ENCODE measurements at places on chromosomes 6 and 20.

GRCh38 chr20:36773107-36773596 is 411 bp downstream of the DSN1 start:
- no peak for DNase-seq

- no peak for DNase-seq
Measured at GRCh38 chr20:9928955-9929354, 90.1 kb upstream of the PAK5 start.

DNA sequence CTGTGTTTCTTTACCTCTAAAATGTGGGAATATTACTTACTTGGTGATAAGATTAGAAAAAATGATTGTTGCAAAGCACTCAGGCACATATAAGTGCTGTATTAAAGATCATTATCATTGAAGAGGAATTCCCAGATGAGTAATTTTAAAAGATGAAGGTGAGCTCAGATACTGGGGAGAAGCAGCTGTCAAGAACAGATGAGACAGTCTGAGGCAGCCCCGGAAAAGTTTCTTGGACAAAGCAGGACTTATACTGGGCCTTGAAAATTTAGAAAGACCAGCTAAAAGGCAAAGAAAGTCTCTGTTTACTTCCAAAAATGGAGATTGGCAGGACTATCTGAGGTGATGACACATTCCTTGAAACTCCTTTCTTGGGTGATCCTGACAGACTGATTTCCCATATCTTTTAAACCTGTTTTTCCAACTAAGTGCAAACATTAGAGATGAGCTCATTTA is 93.8 kb upstream of the MARCKS start:
- no peak for DNase-seq

GRCh38 chr6:148349466-148349865 is 6.8 kb downstream of the SASH1 start:
- no peak for DNase-seq

- peak; percentile 39 for DNase-seq
Measured at GRCh38 chr20:10633718-10634117, 40.1 kb downstream of the JAG1 start.

GRCh38 chr20:56731476-56731875 is 102.4 kb downstream of the TFAP2C start:
- DNase-seq, result no peak

GRCh38 chr20:60962367-60963045 is 289.6 kb upstream of the CDH4 start:
- no peak for DNase-seq

DNA sequence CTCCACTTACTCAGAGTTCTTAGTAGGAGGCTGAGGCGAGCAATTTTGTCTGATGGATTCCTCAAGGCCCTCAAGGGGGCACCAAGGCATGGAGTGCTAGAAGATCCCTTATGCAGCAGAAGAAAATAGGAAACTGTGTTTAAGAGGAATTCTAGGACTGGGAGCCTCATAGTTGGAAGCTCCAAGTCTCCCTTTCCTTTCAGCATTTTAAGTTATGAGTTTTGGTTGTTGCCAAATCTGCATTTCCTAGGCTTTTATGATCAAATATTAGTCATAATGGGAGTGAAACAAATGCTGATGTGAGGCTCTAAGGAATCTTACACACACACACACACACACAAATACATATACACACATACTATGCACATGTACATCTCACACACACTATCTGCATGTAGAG is 714.0 kb downstream of the UTRN start:
- no peak for DNase-seq

DNA sequence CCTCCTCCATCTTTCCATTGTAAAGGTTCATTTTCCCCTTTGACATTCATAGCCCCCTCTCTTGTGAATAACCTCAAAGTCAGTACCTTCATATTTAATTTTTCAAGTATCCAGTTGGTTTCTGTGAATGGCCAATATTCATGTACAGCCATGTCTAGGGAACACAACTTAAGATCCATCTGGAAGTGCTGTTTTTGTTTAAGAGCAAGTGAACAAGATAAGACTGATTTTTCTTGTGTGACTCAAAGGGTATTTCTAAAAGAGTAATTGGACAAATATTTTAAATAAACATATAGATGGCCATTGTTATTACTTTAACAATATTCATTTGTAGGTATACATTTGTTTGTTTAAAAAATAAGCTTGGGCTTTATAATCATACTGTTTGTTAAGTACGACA is 92.9 kb downstream of the RTN4IP1 start:
- DNase-seq, result no peak

- no peak for DNase-seq
Measured at GRCh38 chr20:32893263-32894025, 34.7 kb downstream of the EFCAB8 start.

DNA sequence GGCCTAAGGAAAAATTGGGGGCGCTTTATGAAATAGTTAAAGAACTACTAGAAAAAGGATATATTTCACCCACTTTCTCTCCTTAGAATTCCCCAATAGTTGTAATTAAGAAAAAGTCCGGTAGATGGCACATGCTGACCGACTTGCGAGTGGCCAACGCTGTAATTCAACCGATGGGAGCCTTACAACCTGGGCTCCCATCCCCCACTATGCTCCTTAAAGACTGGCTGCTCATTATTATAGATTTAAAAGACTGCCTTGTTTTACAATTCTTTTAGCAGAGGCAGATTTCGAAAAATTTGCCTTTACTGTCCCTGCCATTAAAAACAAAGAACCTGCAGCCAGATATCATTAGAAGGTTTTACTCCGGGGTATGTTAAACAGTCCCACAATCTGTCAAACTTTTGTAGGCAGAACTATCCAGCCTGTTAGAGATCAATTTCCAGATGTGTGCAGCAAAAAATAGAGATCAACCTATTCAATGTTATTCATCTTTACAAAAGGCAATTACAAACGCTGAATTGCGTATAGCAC is 58.5 kb upstream of the PRSS16 start:
- DNase-seq, result peak; percentile 79

DNA sequence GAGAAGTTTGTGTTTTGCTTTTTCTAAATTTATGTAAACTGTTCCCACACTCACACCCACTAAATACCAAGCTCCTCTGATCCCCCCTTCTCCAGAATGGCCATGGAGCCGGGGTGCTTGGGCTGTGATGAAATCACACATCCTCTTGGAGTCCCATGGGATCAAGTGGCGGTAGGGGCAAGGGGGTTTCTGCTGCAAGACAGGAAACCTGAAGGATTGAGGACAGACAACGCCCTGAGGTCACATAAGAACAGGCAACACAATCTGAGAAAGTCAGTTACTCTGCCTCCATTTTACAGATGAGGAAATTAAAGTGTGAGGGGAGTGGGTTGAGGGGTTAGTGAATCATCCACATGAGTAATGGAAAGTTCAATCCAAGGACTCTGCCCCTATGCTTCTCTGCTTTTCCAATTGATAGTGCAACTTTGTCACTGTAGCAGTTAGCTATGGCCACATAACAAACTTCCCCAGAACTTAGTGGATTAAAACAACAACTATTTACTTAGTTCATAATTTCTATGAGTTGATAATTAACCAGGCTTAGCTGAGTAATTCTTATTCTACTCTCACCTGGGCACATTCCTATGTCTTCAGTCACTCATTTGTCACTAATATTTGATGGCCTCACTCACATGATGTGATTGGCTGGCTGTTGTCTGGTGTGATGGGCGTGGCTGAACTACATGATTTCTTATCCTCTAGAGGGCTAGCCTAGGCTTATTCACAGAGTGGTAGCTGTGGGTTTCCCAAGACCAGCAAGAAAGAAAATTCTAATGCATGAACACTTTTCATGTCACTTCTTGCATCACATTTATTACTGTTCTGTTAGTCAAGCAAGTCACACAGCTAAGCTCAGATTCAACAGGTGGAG is 311.1 kb upstream of the RNF24 start:
- DNase-seq, result peak; percentile 4

GRCh38 chr20:34744847-34745246 is 40.7 kb downstream of the TP53INP2 start:
- no peak for DNase-seq

GRCh38 chr6:147752689-147753403 is 244.4 kb downstream of the SAMD5 start:
- no peak for DNase-seq

DNA sequence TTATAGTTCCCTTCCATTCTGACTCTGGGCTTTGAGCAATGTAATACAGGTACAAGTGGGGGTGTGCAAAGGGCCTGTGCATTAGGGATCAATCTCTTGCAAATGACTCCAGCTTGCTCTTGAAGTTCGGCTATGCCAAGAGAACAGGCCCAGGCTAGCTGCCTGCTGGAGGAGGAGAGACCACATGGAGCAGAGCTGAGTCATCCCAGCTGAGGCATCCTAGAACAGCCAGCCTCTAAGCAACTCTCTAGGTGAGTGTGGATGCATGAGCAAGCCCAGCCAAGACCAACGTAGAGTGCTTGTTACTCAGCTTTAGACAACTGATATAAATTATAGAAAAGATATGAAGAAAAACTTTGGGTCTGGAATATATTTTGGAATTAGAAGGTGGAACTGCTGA is 47.6 kb upstream of the RBM24 start:
- no peak for DNase-seq

DNA sequence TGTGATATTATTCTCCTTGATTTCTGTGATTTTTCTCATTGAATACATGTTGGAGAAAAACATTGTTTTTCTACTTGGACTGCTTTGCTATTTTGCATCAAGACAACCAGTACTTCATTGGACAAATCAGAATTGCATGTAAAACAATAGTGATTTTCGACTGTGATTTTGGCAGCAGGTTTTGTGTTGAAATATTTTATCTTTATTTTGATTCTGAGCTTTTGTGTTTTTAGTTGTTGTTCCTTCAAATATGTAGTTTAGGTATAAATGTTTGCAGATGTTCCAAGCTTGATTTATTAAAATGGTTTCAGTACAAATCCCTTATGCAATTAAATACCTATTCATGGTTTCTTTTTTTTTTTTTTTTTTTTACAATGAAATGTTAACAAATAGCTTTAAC is 754.1 kb downstream of the DOK5 start:
- no peak for DNase-seq

- no peak for DNase-seq
Measured at GRCh38 chr20:50876816-50877215, 54.4 kb downstream of the ADNP start.

GRCh38 chr6:73752943-73753342 is 56.9 kb downstream of the CD109 start:
- DNase-seq, result no peak

DNA sequence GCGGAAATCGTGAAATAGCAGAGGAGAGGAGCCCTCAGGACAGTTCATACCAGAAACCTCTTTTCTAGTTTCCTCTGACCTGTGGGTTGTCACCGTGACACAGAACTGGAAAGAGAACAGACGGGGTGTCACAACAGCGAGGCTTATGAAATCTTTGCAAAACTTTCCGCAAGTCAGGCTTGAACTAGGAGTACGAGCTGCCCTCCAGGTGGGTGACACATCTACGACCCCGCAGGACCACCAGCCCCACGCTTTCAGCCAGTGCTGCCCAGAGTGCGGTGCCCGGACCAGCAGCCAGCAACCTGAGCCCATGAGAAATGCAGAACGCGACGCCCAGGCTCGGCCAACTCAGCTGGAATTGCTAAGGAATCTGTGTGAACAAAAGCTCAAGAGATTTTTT is 30.8 kb downstream of the WRNIP1 start:
- no peak for DNase-seq

GRCh38 chr20:1391640-1392442 is 1.0 kb downstream of the FKBP1A start:
- no peak for DNase-seq

DNA sequence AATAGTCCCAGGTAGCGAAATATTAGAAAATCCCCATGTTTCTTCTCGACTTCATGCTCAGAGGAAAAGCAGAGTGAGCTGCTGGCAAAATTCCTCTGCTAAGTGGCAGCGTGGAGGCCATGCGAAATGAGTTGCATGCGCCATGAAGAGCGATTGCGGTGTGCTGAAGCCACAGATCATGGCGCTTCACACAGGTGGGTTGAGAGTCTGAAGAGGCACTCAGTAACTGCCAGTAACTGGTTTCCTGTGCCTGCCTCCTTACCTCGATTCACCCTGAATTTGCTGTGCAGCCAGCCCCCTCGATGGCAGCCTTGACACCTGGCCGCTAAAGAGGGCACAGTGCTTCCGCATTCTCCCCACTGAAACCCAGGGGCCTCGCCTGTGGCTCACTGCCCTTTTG is 301.5 kb downstream of the NRN1 start:
- DNase-seq, result peak; percentile 98

- no peak for DNase-seq
Measured at GRCh38 chr6:143149771-143150170, 89.1 kb downstream of the AIG1 start.

GRCh38 chr20:37228082-37228481 is 33.5 kb downstream of the GHRH start:
- no peak for DNase-seq

- DNase-seq, result no peak
Measured at GRCh38 chr20:17732907-17733521, 33.2 kb downstream of the BANF2 start.

DNA sequence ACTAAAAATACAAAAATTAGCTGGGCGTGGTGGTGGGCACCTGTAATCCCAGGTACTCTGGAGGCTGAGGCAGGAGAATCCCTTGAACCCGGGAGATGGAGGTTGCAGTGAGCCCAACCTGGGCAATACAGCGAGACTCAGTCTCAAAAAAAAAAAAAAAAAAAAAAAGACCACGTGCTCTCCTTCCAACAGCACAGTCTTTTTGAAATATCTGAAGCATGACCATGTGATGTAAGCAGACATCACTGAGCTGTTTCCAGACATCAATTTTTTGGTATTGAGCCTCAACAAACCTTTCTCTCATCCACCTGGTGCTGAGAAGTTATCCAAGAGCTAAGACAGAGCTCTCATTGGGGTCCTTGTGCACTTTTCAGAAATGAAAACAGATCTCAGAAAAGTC is 249.2 kb downstream of the FOXA2 start:
- DNase-seq, result no peak

GRCh38 chr20:62576815-62577489 is 65.4 kb upstream of the SLCO4A1 start:
- no peak for DNase-seq

- no peak for DNase-seq
Measured at GRCh38 chr6:86536121-86536520, 401.2 kb upstream of the HTR1E start.

- no peak for DNase-seq
Measured at GRCh38 chr6:112560651-112561050, 213.5 kb downstream of the RFPL4B start.

GRCh38 chr20:24149881-24150307 is 161.3 kb upstream of the GGTLC1 start:
- DNase-seq, result no peak

- DNase-seq, result no peak
Measured at GRCh38 chr20:483815-484644, 21.7 kb upstream of the TBC1D20 start.

Data from Jurkat, Clone E6-1 (cell line).